ENCODE measurements at places on chromosomes 11 and 22.

DNA sequence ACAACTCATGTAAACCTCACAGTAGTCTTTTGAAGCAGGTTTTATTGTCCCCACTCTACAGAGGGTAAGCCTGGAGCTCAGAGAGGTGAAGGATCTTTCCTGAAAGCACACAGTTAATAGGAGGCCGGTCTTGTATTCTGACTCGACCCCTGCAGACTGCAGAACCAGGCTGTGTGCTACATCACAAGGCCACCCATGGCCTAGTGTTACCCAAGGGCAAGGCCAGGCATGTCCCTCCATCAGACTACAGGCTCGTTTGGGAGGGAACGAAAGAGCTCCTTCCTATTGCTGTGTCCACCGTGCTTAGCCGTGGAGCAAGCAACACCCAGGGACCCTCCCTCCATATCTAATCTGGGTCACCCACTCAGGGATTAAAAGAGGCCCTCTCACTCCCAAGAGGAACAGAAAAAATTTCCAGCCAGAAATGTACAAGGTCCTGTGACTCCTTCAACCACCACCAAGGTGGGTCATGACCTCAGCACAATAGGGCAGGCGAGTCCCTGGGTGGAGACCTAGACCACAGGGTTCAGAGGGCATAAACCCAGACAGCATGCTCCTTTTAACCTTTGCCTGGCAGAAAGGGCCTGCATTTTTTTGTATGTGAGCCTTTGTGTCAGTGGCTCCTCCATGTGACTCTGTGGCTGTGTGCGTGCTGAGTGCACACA is 6.3 kb upstream of the SMIM35 start:
- no peak for DNase-seq

DNA sequence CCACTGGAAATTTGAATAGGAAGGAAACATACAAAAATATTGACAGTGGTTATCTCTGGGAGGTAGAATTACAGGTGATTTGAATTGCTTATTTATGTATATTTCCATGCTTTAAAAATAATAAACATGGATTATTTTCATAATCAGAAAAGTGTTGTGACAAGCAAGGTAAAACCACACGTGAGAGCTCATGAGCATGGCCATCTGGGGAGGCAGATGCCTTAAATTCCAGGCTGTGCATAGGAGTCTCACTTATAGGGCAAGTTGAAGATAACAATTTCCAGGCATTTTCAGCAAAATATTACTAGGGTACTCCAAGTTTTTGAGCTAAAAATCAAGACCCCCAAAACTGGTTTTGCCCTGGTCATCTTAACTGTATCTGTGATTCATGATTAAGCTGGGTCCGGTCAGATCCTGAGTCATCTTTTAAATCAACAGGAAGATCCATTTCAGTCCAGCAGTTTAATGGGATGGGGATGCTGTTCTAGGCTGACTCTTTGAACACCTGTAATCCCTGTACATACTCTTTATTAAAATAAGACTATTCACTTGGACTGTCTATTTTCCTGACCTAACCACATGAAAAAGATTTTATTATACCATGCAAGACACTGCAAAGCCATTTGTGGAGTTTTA is 115.8 kb upstream of the NARS2 start:
- DNase-seq, result no peak

DNA sequence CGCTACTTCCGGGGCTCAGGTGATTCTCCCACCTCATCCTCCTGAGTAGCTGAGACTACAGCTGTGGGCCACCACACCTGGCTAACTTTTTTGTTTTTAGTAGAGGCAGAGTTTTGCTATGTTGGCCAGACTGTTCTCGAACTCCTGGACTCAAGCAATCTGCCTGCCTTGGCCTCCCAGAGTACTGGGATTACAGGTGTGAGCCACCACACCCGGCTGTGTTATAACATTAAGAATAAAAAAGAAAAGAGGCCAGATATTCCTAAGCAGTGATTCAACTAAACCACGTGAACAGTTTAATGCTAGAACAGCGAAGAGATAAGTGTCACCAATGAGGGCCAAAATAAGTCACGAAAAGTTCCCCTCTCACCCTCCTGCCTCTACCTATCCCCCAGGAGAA is 3.7 kb downstream of the PRDM10 start:
- no peak for DNase-seq

- no peak for DNase-seq
Measured at GRCh38 chr11:8315463-8315862, 51.8 kb upstream of the LMO1 start.

DNA sequence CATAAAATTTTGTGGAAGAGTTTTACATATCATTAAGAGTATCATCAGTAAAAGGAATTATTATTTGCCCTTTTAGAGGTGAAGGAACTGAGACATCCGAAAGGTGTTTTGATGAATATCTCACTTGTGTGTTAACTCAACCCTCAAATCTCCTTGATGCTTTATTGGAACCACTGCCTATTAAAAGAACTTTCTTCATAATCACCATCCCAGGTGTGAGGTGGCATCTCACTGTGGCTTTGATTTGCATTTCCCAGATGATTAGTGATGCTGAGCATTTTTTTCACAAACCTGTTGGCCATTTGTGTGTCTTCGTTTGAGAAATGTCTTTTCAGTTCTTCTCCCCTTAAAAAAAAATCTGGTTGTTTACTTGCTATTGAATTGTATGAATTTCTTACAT is 134.0 kb upstream of the SYN3 start:
- no peak for DNase-seq
